T-helper 1 cell (primary cell): ENCODE measurements at places on chromosomes 5 and 9.

DNA sequence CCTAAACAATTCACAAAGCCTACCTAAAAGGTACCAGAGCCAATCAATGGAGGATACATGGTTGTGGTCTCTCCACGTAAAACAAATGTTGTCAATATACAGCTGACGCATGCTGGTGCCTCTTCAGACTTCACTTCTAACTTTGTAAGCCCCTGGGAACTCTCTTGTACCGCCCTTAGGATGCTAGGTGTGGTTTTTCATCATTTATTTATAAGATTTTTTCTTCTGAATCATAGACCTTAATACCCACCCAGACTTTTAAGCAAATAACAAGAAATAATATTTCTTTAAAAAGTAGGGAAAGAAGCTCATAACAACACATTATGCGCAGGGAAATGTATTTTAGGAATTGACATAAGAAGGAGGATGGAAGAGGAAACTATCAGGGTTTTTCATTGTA is 33.0 kb downstream of the SSBP2 start:
- no peak for DNase-seq

GRCh38 chr5:122149321-122150090 is 20.2 kb downstream of the ZNF474 start:
- DNase-seq, result no peak

GRCh38 chr5:34045996-34046395 is 3.0 kb upstream of the C1QTNF3 start:
- no peak for DNase-seq

DNA sequence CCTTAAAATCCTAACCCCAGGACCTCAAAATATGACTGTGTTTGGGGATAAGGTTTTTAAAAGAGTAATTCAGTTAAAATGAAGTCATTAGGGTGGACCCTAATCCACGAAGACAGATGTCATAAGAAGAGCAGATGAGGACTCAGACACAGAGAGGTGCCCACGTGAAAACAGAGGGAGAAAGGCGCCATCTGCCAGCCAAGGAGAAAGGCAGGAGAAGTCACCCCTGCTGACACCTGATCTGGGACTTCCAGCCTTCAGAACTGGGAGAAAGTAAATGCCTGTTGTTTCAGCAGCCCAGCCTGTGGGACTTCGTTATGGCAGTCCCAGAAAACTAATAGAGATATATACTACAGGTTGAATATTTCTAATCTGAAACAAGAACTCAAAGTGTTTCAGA is 67.4 kb downstream of the ROR2 start:
- no peak for DNase-seq

- DNase-seq, result no peak
These were observed 2.6 kb upstream of the AFAP1L1 start for GRCh38 chr5:149268928-149269557.

DNA sequence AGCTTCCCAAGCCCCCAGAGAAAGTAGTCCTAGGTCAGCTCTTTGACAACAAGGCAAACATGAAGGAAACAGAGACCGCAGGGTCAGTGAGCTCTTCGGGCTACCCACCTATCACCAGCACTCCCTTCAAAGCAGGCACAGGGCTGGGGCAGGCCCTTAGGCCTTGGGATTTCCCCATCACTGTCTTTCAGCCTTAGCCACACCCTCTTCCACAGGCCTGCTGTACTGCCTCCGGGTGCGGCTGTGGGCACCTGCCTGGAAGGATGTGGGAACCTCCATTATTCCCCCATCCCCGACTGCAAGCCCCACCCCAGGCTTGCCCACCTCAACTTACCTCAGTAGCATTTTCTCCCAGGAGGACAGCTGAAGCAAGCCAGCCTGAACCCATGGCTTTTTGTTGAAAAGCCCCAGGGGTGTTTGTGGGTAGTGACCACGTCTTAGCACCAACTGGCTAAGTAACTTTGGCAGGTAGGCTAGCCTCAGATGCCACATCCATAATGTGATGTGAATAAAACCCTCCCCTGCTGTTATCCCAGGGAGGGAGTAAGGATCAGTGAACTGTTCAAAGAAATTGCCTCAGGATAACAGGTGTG is 100.2 kb downstream of the PIK3R1 start:
- peak; percentile 25 for DNase-seq

DNA sequence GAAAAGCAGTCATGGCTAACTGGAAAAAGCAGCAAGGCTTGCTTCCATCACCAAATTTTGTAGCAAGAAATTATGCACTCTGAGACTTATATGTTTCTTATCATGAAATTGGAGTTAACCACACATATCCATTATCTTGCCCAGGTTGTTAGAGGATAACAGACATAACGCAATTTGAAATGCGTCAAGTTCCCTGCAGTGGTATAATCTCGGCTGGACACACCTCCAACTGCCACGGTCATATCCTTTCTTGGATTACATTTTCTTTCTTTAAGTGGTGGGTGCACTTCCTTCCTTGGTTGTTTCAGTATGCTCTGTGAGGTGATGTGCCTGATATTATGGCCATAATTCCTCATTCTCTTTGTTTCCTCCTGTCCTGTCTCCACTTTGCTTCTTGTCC is 695.0 kb upstream of the DMAC1 start:
- no peak for DNase-seq

DNA sequence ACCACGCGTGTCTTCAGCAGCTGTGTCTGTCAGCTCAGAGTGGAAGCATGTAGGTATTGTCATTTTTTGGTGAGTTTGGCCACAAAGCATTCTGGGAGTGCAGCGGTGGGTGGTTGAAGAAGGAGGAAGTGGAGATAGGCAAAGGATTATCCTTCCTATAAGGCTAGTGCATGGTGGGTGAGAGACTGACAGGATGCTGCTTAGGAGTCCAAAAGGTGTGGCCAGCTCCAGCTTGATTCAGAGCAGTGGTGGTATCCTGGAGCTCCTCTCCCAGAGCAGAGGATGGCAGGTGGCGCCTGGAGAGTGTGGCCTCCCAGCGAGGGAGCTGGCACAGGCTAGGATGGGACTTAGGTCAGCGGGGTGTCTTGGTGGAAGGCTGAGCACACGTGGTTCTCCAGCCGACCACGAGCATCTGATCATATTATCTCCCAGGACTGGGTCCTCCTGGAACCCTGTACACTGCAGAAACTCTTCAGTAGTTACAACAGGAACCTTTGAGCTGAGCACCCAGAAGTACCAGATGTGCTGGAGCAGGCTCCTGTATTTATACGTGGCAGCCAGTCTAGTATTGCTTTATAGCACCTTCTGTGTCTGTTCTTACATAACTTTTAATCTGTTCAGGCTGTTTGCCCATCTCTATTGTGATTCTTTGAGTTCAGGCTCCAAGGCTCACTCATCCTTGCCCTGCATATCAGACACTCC is 29.6 kb downstream of the MAML1 start:
- DNase-seq, result no peak

DNA sequence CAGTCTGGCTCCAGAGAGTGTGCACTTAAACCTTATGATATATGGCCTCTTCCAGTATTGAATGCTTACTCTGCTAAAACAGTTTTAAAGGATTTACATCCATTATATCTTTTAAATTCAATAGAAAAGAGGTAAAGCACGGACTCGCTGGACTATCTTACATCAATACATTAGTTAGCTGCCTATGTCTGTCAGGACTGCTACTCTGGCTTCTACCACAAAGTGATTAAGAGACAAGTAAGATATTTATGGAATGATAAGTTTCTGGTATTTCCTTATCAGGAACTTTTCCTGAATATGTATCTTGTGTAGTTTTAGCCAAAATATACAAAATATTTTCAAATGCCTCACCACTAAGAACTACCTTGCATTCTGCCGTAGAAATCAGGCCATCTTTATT is 295.1 kb downstream of the ISL1 start:
- DNase-seq, result no peak

DNA sequence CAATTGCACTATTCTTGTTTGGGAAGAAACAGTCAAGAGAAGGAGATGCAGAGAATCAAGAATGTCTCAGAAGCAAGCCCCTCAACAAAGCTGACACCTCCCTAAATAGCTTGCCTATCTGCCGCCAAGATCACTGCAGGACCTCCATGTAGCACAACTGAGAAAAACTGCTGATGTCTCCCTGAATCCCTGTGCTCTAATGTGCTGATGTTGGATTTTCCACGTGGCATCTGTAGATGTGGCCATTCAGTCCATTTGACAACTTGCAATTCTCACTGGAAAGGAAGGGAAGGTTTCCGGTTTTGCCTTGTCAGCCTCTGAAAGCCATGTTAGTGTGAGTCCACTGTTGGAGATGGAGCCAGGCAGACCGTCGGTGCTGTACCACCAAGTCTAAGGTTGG is 374.0 kb downstream of the DIRAS2 start:
- no peak for DNase-seq

GRCh38 chr5:103475629-103476240 is 86.9 kb downstream of the NUDT12 start:
- no peak for DNase-seq

GRCh38 chr5:175783739-175784138 is 87.6 kb upstream of the CPLX2 start:
- DNase-seq, result no peak

- DNase-seq, result no peak
These were observed 32.1 kb downstream of the FOXI1 start for GRCh38 chr5:170137694-170138214.

DNA sequence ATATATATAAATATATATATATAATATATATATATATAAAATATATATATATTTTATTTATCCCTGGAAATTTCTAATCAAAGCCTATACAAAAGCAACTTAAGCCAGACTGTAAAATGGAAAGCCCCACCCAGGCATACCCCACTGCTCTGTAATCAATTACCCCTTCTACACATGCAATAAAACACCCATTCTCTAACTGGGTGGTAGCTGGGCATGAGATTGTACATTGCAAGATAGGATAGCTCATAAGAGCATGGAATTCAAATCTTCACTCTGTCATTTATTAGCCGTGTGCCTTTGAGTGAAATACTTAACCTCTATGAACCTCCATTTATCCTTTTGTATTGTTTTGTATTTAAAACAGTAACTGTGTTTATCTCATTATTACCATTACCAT is 405.3 kb upstream of the SLC30A5 start:
- DNase-seq, result no peak

DNA sequence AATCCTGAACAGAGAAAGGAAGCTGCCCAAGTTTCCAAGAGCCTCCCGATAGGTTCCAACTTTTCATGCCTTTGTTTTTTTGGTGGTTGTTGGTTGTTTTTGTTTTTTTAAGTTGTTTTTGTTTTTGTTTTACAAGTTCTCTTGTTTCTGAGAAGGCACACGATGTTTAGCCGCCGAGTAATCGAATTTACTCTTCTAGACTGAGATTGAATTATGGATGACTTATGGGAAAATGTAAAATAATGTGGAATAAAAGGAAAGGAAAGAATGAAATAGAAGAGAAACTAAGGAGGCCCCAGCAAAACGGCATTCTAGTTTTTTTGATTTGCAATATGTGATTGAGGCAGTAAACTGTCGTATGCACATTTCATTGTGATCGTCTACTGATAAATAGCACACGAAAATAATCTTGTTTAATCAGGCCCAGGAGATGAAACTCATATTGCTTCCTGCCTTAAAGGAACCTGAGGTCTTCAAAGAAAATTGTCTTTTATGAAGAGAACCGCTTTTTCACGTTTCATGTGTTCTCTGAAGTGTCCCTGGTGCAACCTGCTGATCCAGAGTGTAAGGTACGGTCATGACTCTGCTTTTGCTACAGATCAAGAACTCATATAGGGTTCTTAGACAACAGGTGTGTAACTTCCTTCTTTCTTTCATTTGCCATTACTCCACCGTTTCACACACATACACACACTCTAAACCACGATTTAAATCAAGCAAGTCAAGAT is 1.3 kb upstream of the GNAQ start:
- no peak for DNase-seq

- DNase-seq, result no peak
These were observed 105.8 kb downstream of the TTLL11 start for GRCh38 chr9:121987314-121987713.

DNA sequence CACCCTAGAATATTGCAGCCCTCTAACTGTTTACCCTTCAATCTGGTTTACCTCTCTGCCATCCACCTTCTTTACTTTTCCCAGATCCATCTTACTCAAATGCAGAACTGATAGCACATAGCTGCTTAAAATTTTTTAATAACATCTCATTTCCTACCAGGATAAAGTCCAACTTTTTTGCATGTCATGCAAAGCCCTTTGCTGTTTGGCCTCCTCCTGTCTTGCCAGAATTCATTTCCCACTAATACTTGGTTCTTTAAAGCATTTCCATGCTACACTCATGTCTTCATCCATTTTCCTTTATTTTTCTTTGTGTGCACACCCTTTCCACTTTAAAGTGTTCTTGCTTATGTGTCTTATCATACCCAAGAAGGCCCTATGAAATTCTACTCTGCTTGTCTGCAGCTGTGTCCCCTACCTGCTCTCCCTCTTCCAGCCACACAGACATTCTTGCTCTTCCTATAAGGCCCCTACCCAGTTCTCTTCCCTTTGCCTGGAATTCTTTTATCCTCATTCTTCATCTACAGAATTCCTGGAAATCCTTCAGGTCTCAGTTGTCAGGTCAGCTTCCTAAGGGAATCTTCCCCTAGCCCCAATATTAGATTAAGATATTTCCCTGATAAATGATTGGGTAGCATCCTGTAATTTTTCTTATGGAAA is 50.3 kb downstream of the TLE4 start:
- no peak for DNase-seq

DNA sequence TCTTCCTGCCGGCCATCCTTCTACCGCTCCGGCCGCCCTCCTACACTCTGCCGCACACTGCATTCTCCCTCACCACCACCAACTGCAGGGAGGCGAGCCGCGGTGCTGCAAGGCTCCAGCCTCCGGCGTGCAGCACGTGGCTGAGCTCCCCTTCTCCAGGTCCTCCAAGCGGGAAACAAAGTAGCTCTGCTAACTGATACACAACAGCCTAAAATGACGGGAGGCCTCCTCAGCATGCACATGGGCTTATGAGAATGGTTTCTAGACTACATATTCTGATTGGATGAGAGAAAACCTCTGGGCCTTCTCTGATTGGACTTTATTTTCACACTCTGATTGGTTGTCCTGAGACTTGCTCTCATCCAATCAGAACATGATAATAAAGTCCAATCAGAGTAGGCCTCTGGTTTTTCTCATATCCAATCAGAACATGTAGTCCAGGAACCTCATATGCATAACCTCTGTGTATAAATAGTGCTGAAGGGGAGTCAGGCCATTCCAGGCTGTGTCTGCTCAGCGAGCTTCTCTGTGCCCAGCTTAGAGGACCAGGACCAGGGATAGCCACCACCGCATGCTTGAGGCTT is 27.0 kb upstream of the ZNF354B start:
- DNase-seq, result no peak

DNA sequence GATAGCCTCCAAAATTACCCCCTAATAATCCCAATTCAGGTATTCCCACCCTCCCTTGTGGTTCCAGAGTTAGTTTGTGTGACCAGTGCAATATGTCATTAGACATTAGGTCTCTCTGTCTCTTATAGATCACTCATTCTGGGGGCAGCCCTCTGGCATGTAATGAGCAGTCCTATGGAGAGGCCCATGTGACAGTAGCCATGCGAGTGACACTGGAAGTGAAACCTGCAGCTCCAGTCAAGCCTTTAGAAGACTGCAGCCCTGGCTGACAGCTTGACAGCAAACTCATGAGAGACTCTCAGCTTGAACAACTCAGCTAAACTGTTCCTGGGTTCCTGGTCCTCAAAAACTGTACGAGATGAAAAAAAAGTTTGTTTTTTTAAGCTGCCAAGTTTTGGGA is 54.0 kb upstream of the HSPB3 start:
- no peak for DNase-seq

GRCh38 chr9:72843520-72844439 is 109.1 kb downstream of the ALDH1A1 start:
- DNase-seq, result no peak
